Activated CD8-positive, alpha-beta memory T cell treated with anti-CD3 and anti-CD28 coated beads, Interleukin-2, amount 50 U/mL, for 48 hours (primary cell): ENCODE measurements at places on chromosomes 13 and 19.

DNA sequence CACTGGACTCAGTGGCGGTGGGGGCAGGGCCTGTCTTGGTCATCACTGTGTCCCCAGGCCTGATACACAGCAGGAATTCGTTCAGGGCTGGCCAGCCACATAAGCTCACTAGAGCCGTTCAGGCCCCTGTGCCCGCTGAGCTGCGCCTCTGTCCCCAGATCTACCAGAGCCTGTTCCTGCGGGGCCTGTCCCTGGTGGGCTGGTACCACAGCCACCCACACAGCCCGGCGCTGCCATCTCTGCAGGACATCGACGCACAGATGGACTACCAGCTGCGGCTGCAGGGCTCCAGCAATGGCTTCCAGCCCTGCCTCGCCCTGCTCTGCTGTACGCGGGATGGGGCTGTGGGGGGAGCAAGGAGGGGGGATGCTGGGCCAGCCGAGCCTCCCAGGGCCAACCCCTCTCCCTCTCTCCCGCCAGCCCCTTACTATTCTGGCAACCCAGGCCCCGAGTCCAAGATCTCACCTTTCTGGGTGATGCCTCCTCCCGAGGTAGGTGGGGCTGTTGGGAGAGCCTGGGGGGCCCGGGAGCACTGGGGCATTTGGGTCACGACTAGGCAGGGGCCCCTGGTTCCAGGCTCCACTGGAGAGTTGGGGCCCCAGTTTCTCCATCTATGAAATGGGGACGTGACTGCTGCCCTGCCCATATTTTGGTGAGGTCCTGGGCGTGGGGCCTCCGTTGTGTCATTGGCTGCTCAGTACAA is 13.9 kb downstream of the MPND start:
- DNase-seq: no peak

GRCh38 chr13:40445557-40445990 is 220.9 kb downstream of the FOXO1 start:
- no peak for DNase-seq

- DNase-seq: no peak
Observed at GRCh38 chr13:110562696-110563462, 1.4 kb upstream of the RAB20 start.

DNA sequence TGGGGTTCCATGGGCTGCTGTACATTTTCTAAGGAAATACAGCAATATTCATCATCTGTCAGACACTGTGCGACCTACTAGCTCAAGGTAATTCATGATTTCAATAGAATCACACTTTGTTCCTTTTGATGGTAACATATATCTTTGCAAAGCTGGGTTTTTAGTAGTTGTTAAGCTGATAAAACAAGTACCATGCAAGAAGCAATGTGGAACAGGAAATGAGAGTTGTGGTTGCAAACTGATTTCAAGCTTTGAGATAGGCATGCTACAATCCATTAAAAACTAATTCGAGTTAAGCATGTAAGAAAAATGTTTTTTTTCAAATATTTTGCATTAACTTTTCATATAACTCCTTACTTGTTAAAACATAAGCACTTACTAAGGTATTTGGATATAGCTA is 6.8 kb upstream of the MBNL2 start:
- DNase-seq: no peak

DNA sequence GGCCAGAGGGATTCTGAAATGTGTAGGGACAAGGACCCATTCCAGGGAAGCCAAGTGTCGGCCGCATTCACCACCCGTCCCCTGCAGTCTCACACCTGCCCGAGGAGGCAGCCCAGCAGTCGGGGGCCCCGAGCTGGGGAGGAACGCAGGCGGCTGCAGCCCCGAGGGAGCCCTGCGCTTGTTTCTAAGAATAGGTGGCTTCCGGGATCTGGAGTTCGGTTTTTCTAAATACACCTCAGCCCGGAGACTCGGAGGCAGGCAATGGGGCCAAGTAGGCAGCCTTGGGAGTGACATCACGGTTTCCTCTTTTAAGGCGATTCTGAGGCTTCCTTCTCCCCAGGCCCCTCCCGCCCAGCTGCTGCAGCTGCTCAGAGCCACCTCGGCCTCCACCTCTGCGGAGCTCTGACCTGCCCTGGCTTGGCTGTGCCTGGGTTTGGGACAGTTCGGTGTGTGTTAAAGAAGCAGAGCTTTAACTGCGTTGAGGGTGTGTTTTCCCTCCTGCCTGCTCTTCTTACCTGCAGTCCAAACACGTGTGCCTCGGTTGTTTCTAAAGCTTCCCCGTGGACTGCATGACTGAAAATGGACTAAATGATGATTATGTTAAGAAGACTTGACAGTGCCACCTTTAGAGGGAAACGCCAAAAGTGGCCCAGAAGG is 80.5 kb downstream of the COL4A2 start:
- DNase-seq: no peak

- DNase-seq: no peak
Observed at GRCh38 chr19:50190439-50190891, 13.0 kb upstream of the MYH14 start.

- DNase-seq: peak; percentile 75
Observed at GRCh38 chr19:2888731-2889224, 11.9 kb upstream of the ZNF57 start.

GRCh38 chr19:38323291-38323690 is 3.6 kb downstream of the KCNK6 start:
- no peak for DNase-seq

GRCh38 chr19:16381756-16382401 is 57.3 kb downstream of the KLF2 start:
- DNase-seq: no peak

- no peak for DNase-seq
Observed at GRCh38 chr13:109782066-109782822, 4.1 kb downstream of the IRS2 start.

DNA sequence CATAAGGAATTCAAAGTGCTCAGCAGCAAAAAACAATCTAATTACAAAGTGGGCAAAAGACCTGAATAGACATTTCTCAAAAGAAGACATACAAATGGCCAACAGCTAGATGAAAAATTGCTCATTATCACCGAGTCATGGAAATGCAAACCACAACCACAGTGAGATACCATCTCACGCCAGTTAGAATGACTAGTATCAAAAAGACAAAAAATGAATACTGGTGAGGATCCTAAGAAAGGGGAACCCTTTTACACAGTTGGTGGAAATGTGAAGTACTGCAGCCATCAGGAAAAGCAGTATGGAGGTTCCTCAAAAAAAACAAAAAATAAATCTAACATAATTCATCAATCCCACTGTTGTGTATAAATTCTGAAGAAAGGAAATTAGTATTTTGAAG is 1206.1 kb downstream of the EFNB2 start:
- no peak for DNase-seq

DNA sequence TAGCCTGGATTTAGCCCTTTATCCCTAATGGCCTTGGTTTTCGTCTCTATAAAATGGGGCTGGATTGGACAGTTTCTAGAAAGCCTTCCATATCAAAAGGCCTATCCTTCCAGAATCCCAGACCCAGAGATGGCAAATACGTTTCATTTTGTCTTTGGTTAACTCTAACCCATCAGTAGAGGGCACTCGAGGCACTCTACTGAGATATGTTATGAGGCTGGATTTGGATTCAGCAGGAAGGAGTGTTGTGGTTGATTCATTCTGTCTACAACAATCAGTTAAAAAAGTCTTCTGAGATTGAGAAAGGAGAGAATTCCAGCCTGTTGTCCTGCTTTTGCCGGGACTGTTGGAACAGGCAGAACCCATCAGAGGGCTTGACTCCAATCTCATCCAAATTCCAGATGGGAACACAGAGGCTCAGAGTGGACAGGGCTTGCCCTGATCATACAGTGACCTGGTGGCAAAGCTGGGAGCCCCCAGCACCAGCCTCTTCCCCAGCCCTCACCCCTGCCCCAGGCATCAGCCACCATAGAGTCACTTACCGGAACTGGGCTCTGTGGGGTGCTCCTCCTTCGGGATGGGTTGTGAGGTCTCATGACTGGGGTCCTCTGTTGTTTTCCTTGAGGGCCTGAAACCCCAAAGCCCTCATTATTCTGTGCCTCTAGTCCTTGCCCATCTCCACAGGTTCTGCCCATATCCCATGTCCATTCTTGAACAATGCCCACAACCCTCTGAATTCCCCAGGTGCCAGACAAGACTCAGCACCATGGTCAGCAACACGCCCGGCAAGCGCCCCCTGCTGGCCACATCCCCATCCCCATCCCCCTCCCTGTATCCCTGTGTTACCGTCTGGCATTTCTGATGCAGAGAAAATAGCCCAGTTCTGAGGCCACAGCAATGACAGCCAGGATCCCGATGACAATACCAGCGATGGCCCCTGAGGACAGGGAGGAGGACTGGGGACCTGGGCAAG is 12.3 kb upstream of the ZNF180 start:
- DNase-seq: peak; percentile 83

DNA sequence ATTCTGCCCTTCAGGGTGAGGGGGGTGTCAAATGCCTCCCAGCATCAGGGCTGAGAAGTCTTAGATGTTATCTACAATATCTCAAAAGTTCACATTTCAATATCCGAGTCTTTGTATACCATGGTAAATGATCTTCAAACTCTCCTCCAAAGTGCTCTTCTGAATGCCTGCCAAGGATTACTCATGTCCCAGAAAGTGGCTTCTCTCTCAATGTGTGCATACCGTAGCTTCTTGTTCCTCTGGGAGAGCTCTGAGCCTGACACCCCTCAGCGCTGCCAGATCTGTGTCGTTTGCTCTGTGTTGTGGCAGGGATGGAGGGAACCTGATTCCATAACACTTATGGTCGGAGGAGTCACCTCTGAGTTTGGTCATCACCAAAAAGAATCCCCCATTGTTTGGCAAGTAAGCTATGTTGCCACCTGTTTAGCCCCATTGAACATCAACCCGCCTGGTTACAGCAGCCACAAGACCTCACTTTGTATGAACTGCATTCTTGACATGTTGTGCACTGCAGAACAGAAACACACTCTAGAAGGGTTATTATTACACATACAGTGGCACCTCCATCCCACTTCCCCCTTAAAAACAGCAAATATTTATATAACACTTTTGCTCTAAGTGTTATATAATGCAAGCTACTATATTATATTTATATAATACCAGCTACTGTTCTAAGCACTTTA is 163.1 kb upstream of the MIR17HG start:
- no peak for DNase-seq

- DNase-seq: no peak
Observed at GRCh38 chr19:3699741-3700241, 477 bp downstream of the PIP5K1C start.

DNA sequence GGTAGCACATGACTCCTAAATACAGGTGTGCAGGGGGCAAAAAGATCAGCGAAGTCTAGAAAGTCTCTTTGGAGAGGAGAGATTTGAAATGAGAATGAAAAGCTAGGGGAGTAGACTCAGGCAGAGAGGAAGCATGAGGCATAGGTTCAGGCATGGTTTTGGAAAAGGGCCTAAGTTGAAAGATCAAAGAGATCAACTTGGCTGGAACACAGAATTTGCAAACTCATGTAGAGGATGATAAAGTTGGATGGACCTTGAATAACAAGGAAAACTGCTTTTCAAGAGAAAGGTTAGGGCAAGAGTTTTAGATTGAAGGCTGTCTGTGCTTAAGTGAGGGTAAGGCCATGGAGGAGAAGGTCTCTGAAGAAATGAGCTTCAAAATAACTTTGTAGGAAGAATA is 47.4 kb upstream of the UBAC2 start:
- DNase-seq: no peak

DNA sequence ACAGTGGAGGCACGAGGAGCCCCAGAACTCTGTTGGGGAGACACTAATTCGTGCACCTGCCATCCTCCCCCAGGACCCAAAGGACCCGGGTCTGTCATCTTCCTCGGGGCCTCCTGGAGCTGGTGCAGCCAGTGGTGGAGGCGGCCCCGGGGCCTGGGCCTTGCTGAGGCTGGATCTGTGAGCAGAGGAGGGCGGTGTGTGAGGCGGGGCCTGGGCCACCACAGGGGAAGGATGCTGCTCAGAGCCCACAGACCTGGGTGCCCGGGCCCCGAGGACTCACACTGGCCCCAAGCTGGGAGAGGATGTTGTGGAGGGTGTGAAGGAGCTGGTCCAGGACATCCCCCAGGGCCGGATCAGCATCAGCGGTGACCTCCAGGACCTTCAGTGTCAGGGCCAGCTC is 8.3 kb downstream of the IFNL3 start:
- DNase-seq: peak; percentile 64

DNA sequence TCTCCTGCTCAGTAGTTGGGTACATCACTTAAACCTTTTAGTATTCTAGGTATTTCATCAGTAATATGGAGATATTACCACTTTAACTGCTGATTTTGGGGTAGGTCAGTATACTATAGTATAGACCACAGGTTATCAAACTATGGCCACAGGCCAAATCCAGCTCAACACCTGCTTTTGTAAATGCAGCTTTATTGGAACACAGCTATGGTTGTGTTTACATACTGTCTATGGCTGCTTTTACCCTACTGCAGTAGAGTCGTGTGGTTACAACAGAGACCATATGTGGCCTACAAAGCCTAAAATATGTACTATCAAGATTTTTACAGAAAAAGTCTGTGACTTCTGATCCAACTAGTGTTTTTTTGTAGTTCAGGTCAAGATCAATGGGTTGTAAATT is 10.3 kb downstream of the COG6 start:
- DNase-seq: no peak

- no peak for DNase-seq
Observed at GRCh38 chr19:8473648-8474476, 28.6 kb downstream of the PRAM1 start.

DNA sequence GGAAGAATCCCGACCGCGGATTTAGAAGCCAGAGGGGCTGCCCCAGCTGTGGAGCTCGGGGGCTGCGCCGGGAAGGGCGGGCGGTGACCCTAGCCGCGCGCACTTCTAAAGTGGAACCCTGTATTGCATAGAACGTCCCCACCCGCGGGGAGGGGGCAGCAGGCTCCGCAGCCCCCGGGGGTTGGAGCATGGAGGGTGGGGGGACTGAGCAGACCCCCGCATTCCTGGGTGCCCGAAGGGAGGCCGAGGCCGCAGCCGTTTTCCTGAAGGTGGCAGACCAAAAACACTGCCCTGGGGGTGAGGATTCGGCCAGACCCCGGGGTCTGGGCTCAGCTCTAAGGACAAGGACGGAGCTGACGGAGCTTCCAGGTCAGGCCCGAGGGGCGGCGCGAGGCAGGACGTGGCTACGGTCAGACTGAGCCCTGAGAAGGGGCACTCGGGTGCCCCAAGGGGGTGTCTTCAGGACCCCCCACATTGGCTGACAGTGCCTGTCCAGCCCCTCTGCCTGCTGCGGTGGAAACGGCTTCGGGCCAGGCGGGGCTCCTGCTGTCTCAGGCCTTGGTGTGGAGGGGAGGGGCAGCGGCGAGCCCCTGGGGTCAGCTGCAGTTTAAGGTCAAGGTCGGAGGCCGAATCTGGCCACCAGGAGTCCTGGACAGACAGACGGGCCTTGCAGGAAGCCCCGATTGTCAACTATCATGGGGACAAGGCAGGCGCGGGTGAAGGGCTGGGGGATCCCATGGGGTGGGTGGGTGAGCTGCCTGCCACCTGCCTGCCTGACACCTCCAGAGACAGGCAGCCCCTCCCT is 12.6 kb downstream of the MKNK2 start:
- no peak for DNase-seq

DNA sequence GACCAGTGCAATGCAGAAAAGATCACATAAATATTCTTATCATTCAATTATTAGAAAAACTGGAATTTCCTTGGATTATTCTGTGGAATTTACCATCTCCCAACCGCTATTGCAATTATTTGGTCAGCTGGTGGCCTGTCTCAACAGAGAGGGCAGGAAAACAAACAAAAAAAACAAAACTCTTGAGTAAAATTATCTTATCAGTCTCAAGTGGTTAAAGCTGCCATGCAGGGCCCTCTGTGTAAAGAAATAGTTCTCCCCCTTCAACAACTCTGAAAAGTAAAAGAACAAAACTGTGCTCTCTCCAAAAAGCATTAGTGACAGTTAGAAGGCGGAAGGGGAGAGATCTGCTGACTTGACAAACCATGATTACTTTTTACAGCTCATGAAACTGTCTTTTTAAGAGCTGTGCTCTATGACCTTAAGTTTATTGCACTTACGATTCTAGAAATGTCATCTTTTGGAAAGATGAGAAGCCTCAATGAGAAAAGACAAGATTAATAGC is 152.3 kb downstream of the DLEU7 start:
- DNase-seq: no peak
